ENCODE measurements at places on chromosomes 1 and 21.

DNA sequence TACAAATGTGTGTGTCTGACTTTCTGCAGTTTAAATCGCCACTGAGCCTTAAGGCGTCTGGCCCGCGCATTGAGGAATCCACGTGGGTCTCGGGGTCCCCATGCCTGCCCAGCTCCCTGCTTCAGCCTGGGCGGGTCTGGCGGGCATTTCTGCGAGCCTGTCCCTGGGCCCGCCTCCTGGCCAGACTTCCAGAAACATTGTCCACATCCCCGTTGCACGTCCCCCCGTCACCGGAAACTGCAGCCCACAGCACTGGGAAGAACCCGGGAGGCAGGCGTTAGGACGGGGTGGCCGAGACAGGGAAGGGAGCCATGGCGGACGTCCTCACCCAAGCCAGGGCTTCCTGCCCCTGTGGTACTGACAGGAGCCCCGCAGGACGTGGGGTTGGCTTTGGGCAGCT is 113.1 kb upstream of the COL6A1 start:
- DNase-seq = no peak

- no peak for DNase-seq
Measured at GRCh38 chr1:222877854-222878253, 63.0 kb downstream of the DISP1 start.

GRCh38 chr1:209382231-209383100 is 201.0 kb upstream of the CAMK1G start:
- DNase-seq = no peak

DNA sequence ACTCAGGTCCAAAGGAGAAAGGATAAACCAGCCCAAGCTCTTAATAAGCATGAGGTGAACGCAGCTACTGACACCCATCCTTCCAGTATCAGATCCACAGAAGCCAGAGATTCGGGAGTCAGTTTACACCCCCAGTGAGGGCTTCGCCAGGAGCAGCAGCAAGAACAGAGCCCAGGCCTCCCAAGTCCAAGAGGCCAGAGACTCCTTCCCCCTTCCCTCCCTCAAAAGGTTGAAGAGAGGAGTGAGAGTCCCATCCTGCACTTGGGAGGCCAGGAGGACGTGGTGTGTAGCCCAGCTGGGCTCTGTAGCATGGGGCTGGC is 72.8 kb downstream of the MRPL37 start:
- peak; percentile 79 for DNase-seq

DNA sequence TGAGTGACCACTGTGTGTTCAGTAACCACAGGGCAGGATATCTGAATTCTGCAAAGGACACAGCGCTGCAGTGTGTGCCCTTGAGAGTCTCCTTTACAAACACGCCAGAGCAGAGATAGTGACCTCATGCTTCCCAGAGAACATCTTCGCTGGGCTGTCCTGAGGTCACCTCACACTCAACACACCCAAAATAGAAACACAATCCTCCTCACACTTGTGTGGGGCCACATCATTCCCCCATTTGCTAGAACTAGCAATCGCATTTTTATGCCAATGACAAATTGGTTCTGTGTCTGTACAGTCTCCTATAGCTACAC is 140.1 kb upstream of the NRIP1 start:
- no peak for DNase-seq

GRCh38 chr21:44935533-44935927 is 4.3 kb upstream of the SLX9 start:
- DNase-seq = no peak

DNA sequence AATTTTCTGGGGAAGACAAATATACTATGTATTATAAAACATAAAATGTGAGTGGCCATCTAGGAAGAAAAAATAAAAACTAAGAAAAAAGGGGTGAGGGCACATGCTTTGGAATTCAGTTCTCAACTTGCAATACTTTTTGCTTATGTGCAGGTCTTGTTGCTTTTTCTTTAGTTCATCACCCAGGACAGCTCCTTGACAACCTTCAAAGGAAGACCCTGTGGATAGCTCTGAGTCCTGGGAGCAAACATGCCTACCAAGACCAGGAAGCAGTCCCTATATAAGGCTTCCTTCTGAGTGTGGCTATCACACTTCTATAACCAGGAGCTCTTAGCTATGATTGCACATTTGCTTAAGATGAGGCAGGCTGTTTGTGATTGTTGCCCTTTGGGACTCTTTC is 78.0 kb downstream of the WDR64 start:
- DNase-seq = peak; percentile 49

GRCh38 chr21:43362915-43363314 is 64.0 kb downstream of the SIK1 start:
- DNase-seq = no peak

DNA sequence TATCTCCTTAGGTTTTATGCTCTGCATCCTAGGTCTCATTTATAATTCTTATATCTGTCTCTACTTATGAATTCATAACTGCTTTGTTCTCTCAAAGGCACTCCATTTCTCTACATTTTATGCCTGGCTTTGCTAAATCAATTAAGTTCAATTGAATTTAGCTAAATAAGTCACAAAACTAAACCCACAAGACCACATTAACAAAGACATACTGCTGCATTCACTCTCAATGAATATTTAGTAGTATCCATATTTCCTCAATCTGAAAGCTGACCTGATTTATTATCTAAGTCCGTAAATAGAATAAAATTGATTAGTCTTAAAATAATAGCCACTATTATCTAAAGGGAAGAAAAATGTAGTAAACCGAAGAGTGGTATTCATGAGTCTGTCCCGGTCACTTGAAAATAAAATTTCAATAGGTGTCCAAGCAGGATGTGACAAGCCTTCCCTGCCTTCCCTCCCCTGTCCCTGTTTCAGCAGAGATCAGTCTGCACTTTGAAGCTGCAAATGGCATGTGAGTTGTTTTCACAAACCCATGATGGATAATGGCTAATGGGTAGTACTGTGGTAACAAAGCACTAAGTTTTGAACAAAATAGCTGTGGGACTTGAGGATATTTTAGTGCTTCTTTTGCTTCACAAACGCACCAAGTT is 295.0 kb upstream of the NCAM2 start:
- DNase-seq = no peak

- no peak for DNase-seq
Measured at GRCh38 chr21:35088319-35088771, 39.2 kb upstream of the RUNX1 start.

DNA sequence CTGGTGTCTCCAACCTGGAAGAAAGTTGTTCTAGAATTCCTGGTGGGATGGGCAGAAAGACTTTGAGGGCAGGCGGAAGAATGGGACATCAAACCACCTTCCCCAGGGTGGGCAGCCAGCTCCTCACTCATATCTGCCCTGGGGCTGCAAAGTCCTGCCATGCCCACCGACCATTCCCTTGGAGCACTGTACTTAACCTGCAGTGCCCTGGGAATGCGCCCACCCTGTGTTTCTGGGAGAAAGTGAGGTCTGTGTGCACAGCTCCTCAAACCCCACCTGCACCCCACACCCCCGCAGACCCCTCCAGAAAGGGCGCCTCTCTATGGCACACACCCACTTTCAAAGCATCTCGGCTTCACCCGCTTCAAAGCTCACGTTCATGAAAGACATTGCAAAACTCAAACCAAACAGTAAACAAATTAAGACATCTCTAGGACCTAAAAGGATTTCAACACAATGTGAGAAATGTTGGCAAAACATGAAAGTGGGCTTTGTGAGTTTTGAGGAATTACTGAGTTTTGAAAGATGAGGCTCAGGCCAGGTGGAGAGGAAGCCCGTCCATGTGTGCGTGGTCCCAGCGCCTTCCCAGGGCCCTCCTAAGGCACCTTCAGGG is 25.1 kb downstream of the KRTAP10-1 start:
- DNase-seq = no peak

- no peak for DNase-seq
Measured at GRCh38 chr21:39518847-39519210, 67.1 kb downstream of the SH3BGR start.
